ENCODE measurements at places on chromosomes 11 and 22.

- DNase-seq, result no peak
These were observed 418.2 kb downstream of the METTL15 start for GRCh38 chr11:28526406-28526751.

DNA sequence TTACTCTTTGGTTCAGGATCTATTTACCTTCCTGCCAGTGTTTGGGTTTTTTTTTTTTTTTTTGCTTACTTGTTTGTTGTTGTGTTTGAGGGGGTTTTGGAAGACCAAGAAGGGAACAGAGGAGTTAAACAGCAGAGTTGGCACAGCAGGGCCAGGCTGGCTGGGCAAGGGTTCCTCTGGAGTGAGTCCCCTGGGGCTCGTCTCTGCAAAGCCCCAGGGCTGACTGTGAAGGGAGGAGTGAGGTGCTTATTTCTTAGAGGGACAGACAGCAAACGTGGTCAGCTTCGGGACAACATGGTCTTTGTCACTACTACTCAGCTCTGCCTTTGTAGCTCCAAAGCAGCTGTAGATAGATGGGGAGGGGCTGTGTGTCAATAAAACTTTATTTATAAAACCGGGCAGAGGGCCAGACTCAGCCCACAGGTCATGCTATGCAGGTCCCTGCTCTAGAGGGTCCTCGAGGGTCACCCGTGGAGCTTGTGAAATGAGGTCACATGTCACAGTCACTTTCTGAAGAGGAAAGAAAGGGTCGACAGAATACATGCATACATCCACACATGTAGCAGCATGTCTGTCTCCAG lies 1404.7 kb downstream of the BRD1 start:
- DNase-seq, result no peak

GRCh38 chr22:48256041-48256739 lies 1493.7 kb downstream of the TBC1D22A start:
- DNase-seq, result no peak

DNA sequence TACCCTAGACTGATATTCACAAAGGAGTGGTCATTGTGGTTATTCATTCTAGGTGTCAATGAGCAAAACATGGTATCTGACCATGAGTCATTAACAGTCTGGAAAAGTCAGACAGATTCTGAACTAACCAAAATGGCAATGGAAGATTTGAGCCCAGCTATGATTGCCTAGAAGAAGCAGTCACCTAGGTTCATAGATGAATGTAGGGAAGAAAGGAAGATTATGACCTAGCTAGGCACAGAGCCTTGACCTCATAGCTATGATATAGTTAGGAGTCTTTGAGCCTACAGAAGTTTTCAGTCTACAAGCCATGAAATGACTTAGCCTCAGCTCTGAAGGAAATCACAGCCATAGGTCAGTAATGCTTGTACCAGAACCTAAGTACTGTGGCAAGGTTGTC lies 351 bp downstream of the OR56A4 start:
- no peak for DNase-seq

- DNase-seq, result no peak
These were observed 71.2 kb downstream of the USP35 start for GRCh38 chr11:78259777-78260487.
